Stimulated activated CD8-positive, alpha-beta memory T cell treated with anti-CD3 and anti-CD28 coated beads, Interleukin-15, amount 100 ng/mL, for 24 hours (primary cell): ENCODE measurements at places on chromosomes 2 and 18.

GRCh38 chr2:205680067-205680466 lies 2.2 kb upstream of the NRP2 start:
- no peak for DNase-seq

GRCh38 chr2:200177971-200178911 lies 128.3 kb upstream of the SPATS2L start:
- DNase-seq: no peak

- DNase-seq: no peak
Observed at GRCh38 chr2:8259106-8259840, 422.6 kb upstream of the ID2 start.

DNA sequence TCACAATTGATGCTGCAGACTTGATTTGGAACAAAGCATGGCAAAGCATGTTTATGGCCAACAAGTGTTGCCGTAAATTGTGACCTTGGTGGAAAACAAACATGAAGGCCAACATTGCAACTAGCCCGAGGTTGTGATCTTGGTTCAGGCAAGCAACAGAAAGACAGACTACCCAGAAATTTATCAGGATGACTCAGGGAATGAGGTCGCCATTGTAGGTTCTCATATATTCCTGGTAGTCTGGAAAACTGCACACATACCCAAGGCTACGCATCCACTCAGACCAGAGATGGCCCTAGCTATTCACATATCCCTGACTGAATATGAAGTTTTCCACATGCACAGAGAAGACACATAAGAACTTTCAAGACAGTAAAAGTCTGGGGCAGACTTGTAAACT lies 30.1 kb downstream of the CYP1B1 start:
- no peak for DNase-seq

GRCh38 chr2:4391013-4391412 lies 687.6 kb downstream of the DCDC2C start:
- DNase-seq: no peak

- no peak for DNase-seq
Observed at GRCh38 chr2:236089271-236090026, 78.7 kb downstream of the GBX2 start.

- DNase-seq: no peak
Observed at GRCh38 chr2:219574484-219575311, 2.6 kb downstream of the INHA start.

GRCh38 chr2:236796236-236796635 lies 226.6 kb downstream of the ACKR3 start:
- DNase-seq: no peak

- no peak for DNase-seq
Observed at GRCh38 chr2:231717281-231718171, 9.2 kb downstream of the PTMA start.

DNA sequence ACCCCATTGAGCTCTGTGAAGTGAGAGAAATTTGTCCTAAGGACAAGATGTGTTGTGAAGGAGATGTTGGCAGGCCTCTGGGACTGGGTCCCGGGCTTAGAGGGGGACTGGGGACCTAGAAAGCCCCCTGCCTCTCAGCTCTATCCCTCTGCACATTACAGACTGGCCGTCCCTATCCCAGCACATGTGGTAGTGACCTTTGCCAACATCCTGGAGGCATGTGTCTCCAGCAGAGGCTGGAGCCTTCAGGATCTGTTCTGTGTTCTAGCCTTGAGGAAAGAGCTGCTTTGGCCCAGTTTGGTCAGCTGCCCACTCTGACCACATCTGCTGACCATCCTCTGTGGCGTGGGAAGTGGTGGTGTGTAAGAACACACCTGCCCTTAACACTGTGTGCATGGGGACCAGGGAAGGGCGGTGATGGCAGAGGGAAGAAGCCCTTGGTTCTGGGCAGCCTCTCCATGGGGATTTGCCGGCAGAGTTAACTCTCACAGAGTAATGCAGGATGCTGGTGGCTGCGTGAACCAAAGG lies 33.4 kb downstream of the NCK2 start:
- no peak for DNase-seq

- DNase-seq: no peak
Observed at GRCh38 chr2:62727259-62727867, 21.9 kb downstream of the EHBP1 start.

DNA sequence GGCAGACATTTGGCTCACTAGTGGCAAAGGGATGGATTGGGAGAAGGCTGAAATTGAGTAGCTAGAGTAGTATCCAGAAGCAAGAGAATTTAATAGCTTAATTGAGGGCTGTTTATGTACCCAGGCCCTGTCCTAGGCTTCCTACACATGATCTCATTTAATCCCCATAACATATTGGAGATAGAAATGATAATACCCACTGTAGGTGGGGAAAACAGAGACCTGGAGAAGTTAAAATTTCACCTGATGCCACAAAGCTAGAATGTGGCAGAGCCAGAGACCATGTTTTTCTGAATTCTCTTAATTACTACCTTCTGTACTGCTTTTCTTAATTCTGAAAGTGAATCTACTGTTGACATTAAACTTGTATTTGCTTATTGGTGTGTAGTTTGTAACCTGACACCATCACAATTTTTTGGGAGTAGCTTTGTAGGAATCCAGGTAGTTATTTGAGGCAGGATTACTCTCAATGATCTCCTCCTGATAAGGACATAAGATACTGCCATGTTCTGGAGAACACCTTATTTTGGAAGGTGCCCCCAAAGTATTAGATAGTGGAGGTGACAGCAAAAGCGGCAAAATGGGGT lies 42.2 kb downstream of the RAB10 start:
- DNase-seq: no peak

GRCh38 chr2:30089171-30089570 lies 57.6 kb upstream of the YPEL5 start:
- DNase-seq: no peak

- DNase-seq: no peak
Observed at GRCh38 chr2:44731505-44731904, 210.0 kb upstream of the SIX3 start.

DNA sequence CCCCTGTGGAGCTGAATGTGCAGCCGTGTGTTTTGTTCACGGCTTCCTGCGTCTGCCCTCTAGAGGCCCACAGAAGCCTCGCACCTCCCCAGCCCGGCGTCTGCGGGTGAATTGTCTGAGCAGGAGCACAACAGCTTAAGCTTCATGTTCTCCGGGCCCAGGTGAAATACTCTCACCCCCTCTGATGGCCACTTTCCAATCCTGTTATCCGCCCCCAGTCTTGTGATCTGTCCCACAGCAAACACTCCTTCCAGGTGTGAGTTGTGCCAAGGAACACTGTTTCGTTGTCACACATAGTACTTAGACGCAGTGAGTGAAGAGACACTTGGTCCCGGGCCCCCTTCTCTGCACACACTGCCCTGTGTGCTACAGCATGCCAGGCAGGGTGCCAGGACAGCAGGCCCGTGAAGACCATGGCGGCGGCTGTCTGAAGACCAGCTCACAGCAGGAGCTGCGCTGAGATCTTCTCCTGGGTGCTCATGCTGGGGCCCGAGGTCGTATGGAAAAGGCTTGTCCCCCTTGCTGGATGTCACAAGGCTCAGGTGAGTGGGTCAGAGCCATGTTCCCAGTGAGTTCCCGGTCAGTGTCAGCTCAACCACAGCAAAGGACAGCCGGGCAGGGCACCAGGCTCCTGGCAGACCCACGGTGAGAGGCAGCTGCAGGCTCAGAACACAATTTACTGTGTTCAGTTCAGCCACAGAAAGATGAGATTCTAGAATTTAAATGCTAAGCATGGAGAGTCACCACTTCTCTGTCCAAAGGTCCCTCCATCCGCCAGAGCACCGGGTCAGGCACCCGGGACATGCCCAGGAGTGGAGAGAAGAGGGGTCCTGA lies 6.8 kb upstream of the PXDN start:
- DNase-seq: peak; percentile 8

DNA sequence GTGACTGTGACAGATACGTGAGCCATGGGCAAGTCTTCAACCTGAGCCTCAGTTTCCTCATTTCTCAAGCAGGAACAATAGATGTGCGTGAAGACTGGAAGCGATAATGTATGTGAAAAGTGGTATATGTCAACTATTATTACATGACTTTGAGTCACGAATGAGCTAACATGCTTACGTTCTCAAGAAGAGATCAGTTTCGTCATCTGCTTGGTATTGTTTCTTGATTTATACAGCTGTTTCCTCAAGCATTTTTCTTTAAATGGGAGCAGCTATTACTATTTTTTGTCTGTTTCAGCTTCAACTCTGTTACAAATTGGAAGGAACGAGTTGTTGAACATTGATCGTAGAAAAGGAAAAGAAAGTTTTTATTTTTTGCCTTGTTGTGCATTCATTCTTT lies 48.5 kb upstream of the THOC1 start:
- no peak for DNase-seq

- no peak for DNase-seq
Observed at GRCh38 chr2:206442833-206443734, at the start of gene ADAM23. Gene ADAM23, plus strand, starts transcription at chr2:206443532. Its CDS starts 335 bp downstream, at chr2:206443867.

- no peak for DNase-seq
Observed at GRCh38 chr18:46237891-46238290, 133.7 kb downstream of the HAUS1 start.

- no peak for DNase-seq
Observed at GRCh38 chr18:57353940-57354461, 1.6 kb downstream of the ST8SIA3 start.

GRCh38 chr18:32189790-32190189 lies at the start of gene MEP1B:
Gene MEP1B, plus strand, starts transcription at chr18:32190039. Its CDS starts 32 bp downstream, at chr18:32190071.
- DNase-seq: no peak

DNA sequence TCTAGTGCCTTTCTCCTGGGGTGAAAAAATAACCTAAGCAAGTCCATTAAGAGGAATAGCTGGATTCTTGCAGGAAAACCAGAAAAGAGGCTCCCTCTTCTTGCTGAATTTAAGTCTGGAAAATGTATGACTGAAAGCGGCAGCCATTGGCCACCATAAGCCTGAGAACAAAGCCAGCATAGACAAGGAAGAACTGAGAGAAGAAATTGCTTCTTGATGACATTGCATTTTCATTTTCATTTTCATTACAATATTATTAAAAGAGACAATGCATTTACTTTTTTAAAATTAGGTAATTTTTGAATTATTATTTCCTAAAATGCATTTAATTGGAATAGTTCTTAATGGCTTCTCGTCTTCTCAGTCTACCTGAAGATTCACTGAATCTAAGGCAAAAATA lies 1157.5 kb upstream of the ZEB2 start:
- no peak for DNase-seq

DNA sequence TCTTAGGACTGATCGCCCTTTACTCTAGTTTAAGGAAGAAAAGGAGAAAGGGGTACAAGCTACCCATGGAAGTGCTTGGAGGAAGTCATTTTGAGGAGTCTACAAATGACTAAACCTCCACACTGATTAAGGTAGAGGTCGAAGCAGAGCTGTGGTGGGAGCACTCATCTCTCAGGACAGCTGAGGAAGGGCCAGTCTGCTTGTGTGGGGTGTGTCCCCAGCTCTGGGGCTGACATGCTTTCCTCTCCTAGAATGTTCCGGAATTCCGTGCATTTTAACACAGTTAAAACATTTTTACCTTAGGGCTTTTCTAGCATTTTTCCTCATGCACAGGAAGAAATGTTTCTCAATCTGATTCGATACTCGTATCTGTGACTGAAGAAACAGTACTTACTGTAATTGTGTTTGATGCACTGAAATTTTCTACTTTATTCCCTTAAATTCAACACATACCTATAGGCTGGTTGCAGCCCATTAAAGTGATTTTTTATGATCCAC lies 135.1 kb downstream of the NCK2 start:
- DNase-seq: no peak

DNA sequence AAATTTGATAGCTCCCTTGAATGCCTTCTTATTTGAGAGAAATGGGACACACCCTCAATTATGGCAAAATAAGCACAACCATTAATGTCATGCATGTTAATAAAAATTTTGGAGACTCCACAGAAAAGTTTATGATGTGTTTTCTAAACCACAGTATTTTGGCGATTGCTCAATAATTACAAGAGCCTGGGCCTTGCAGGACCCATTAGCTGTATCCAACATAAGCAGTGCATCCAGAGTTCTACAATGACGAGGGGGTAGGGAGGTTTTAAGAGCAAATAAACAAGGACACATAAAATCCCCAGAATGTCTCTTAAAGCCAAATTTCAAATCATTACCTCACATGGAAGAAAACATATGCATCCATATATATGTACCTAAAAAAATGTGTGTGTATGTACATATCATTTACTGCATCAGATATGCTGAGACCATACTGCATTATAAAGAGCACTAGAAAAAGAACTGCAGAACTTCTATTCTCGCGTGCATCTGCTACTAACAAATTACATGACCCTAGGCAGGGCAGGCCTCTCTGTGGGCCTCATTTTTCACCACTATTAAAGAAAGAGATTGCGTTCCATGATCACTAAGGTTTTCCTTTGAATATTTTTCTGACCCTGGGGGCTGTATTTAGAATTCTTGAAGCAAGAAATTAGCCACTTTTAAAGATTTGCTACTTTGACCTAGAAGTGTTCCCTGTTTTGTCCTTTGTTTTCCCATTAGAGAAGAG lies 38.0 kb downstream of the CMPK2 start:
- no peak for DNase-seq

DNA sequence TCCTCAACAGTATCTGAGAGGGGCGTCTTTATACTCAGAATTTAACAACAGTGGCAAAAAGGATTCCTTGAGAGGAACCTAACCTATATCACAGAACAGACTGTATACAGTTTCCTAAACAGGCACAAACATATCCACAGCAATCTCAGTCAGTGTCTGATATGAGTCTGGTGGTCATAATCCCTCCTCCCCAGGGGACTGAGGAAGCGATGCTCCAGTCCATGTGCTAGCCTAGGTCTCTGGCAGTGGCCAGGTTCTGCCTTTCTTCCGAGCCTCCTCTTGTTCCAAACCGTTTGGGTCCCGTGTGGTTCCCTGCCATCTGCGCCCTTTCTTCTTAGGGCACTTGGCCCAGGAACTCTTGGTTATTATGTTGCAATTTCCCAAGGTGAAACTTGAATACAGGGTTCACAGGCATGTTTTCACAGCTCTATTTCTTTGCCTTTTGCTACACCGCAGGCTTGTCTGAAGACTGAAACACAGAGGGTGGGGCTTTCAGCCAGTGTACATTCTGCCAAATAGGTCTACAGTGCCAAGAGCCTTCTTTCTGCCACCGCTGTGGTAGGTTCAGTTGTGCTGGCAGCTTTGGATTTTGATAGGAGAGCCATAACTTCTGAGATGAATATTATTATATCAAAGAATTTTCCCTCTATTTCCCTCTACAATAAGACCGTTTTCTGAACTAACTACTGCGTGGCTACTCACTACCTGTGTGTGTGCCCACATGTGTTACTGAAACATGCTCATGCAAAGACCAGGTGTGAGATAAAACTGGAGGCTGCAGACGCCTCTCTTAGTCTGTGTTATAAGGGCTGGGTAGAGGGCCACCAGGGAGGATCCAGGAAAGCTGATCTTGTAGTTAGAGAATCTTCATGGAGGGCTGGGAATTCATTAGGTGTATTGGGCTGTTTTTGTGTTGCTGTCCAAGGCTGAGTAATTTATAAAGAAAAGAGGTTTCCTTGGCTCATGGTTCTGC lies 75.0 kb upstream of the HAAO start:
- no peak for DNase-seq

DNA sequence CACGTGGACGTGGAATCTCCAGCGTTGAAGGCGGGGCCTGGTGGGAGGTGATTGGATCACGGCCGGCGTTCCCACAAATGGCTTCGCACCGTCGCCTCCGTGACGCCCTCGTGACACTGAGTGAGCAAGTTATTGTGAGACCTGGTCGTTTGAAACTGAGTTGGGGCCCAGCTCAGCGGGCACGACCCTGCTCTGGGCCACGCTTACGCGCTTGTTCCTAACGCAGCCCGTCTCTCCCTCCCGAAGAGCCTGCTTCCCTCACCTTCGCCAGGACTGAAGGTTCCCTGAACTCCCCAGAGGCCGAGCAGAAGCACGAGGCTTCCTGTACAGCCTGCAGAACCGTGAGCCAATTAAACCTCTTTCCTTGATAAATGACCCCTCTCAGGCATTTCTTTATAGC lies 121.8 kb downstream of the RTP5 start:
- no peak for DNase-seq

GRCh38 chr18:11176481-11176881 lies 27.1 kb upstream of the PIEZO2 start:
- no peak for DNase-seq
